ENCODE measurements at places on chromosomes 6 and 20.

DNA sequence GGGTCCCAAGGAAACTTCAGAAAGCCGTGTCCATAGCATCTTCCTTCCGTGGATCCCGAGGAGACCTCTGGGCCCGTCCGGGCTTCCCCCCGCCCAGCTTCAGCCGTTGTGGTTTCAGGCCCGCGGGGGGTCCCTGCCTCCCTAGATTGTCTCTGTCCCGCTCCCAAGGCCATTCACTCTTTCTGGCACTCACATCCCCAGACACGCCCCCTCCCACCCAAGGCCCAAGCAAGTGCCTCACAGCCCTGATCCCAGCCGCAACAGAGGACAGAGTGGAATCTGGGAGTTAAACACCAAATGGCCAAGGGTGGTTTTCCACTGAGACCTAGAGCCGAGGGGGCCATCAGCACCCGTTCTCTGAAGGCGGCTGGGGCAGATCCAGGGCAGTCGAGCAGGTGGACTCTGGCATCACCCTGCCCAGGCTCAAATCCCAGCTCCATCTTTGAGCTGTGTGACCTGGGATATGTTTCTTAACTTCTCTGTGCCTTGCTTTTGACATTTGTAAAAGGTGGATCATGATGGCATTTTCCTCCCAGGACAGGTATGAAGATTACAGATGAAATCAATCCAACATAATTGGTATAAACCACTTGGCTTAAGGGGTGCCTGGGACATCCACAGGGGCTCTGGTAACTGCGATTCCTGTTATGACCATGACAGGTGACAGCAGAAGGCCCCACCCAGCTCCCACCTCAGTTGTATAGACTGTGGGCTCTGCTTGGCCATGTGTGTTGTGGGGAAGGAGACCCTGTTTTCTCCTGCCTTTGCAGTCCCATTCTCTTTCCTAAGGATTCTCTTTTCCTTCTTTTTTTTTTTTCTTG is 48.1 kb downstream of the CTCFL start:
- no peak for DNase-seq

- DNase-seq: no peak
Measured at GRCh38 chr20:63966172-63966943, 3.4 kb downstream of the ZNF512B start.

- DNase-seq: no peak
Measured at GRCh38 chr20:58328836-58329235, 19.3 kb downstream of the RAB22A start.

DNA sequence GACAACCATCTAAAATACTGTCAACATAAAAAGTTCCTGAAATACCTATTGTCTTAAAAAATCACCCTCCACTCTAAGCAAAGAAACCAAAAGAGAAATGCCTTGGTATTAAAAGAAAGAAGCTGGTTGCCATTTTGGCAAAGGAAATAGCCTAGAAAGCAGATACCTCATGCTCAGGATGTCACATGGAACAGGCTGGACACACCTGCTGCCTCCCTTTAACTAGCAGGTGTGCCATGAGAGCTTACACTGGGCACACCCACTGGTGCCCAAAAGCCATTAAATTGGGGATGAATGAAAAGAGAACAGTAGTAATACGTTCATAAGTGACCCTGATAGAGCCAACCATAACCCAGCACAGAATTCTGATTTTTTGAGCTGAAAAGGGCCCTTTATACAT is 1.5 kb downstream of the SLC23A2 start:
- no peak for DNase-seq

GRCh38 chr6:95083506-95083905 is 493.8 kb upstream of the MANEA start:
- no peak for DNase-seq

DNA sequence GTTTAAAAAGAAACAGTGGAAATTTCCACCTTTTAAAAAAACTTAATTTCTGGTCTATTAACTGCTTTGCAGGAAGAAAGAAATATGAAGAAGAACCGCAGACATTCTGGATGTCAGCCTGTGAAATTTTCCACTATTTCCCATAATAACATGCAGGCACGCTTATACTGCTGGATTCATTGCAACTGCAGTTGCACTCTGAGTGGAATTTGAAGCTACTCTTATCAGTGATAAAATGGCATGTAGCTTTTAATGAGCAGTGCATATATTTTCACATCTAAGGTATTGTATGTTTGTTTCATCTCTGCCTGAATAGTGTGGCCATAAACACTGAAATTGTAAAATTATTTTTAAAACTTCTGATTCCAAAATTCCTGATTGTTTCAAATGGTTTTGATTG is 28.2 kb downstream of the NCOA3 start:
- no peak for DNase-seq

GRCh38 chr6:13711324-13711732 is 307 bp downstream of the RANBP9 start:
- DNase-seq: no peak

DNA sequence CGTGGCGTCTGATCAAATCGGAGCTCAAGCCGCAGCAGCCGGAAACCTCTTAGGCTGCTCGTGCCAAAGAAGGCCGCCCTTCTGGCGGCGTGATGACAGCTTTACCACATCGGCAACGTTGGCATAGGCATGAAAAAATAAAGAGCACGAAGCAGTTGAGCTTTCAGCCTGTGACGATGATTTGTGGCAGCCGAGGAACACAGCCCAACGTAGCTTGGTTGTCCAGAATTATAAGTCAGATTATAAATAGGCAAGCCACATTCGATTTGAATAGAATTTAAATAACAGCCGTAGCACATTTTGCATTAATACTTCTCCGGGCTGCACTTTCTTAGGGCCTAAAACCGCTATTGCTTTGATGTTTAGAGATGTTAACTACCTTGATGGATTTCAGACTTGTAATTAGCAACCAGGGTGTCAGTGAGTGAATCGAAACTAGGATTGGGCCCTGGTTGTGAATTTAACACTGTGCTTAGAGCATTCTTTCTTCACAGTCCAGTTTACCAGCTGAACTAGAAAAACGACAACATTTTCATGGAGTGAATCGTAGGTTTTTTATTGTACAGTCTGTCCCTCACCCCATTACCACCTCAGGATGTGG is 864 bp upstream of the BCLAF1 start:
- peak; percentile 93 for DNase-seq

DNA sequence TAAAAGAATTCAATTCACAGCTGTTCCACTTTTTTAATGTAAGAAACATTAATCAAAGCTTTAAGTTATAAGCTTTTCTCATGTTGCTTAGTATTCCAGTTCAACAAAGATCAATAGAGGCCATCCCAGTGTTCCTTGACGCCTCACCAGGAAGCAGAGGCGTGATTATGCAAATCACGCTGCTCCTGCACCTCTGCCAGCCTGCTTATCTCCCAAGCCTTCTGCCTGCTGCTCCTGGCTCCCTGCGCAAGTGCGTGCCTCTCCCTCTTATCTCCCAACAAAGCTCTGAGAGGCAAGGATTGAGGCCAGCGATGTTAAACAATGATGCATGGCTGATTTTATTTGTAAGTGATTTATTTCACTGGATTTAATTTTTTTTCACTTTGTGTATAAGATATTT is 42.8 kb downstream of the INSM1 start:
- no peak for DNase-seq

GRCh38 chr20:41314386-41314785 is 3.1 kb downstream of the ZHX3 start:
- no peak for DNase-seq

GRCh38 chr6:85183841-85184240 is 266.0 kb upstream of the NT5E start:
- DNase-seq: no peak

DNA sequence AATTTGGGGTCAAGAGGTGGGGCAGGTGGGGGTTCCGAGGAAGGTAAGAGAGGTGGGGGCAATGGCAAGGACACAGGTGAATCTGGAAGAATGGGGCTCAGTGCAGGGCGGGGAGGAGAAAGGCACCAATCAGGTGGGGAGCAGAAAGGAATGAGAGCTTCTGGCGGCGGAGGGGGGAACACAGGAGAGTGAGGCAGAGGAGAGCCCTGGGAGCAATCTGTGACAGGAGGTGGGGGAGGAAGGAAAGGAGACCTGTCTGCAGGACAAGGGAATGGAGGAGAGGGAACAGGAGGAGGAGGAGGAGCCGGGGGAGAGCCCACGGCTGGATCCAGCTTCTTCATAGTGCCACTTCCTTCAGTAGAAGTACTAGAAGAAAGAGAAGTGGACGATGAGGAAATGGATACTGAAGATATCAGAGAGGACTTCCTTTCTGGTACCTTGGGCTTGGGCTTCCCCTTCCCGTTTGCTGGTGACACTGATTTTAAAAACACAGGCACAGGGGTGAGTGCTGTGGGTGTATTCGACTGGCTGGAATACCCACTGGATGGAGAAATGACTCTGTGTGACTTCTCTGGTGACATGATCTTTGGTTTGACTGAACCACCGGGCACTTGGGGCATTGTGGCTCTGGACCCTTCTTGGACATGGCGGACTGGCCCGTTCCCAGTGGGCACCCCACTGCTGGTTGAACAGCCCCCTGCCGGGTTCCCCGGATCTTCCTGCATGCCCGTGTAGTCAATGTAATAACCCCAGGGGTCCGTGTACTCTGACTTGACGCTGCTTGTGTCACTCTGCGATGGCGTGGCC is 27.4 kb downstream of the HEBP2 start:
- no peak for DNase-seq

DNA sequence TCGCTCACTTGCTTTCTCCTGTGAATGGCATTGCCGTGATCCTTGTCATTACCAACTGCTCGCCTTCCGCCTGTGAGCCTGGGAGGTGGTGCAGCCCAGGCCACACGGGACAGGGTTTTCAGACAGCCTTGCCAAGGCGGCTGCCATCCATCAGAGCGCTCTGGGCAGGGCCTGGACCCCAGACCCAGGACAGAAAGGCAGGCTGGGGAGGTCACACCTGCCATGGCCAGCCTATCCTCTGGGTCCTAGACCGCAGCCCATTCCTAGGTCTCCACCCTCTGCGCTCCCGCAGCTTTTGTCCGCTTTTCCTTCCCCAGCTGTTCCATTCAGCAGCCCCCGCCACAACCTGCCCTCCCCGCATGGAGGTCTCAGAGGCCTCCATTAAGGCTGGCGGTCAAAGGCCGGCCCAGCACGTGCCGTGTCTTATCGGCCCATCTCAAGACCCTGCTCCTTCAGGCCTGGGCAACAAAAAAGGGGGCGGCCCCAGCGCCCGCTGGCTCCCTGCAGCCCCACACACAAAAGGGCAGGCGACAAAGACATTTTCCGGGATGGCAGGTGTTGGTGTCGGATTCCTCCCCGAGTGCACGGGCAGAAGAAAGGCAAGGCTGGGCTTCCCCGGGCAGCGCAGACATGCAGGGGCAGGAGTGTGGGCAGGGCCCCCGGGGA is 28.1 kb downstream of the INSM1 start:
- no peak for DNase-seq

DNA sequence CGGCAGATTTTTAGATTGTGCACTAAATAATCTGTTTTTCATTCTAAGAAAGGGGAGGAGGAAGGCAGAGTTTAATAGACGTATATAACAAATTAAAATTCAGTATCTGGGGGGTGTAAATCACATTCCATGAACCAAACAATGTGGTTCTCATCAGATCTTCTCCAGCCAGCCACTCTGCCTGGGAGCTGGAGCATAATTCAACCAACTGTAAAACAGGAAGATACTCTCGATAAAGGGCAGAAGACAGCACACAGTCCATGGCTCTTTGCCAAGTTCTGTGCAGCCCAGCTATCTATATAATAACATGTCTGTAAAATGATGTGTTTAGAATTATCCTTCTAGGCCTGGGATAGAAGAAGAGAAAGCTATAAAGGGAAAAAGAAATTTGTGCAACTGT is 289.9 kb upstream of the ZFP64 start:
- no peak for DNase-seq

DNA sequence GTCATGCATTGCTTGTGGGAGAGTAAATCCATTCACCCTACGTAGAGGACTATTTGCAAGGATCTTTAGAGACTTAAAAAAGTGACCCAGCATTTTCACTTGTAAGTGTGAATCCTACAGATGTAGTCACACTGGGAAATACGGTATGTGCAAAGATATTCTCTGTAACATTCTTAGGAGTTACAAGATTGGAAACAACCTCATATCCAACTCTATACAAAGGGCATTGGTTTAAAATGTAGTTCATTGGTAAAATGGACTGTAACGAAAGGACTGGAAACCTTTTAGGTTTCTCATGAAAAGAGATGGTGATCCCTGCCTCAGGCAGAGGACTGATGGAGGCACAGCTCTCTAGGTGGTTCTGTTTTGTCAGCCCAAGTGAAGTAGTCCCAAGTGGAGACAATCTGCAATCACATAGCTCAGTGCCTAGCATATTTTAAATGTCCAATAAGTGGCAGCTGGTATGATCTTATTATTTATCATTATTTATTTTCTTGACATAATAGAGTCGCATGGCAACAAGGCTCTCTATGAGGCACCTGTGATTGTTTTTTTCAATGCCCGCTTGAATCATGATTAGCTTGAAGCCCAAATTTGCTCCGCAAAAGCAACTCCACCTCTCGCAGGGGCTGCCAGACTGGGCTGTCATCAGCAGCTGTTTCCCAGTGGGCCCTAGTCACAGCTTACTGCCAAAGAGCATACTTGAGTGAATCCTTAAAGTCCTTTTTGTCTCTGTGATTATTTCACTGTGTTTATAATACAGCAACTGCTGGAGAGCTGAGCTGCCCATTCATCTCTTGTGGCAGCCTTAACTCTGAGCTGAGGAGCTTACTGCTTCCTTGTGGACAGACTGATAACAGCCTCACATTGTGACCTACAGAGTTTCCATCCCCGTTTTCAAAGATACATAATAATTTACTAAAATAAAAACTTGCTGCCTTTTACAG is 19.8 kb upstream of the ENPP1 start:
- DNase-seq: peak; percentile 80

DNA sequence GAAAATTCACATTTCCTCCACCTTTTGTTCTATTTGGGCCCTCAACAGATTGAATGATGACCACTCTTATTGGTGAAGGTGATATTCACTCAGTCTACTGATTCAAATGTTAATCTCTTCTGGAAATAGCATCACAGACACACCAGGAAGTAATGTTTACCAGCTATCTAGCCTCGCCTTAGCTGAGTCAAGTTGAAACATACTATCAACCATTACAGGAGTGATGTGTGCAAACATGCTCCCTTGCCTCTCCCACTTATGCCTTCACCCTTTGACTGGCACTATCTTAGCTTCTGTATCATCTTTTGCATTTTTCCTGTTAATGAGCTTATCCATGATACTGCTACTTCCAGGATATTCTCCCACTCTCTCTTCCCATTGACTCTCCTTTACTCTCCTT is 191.9 kb downstream of the CENPW start:
- DNase-seq: no peak

DNA sequence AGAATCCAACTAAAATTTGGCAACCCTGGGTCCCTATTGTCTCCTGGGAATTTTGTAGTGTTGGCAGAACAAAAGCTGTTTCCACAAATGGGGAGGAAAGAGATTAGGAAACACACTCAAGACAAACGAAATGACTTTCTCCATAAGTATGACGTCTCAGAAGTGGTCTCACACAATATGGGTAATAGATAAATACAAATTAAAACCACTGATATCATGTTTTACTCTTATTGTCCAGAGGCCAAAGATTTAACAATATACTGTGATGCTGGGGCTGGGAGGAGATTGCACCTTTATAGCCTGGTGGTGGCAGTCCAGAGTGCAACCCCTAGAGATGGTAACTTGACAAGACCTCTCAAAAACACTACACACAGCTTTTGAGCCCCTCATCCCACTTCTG is 18.6 kb downstream of the FKBP1A start:
- no peak for DNase-seq

GRCh38 chr6:50272611-50273010 is 222.9 kb upstream of the DEFB112 start:
- no peak for DNase-seq
